Aorta (tissue), 5 donors: ENCODE measurements at places on chromosomes 11 and 22. TPM values are rescaled to one million over a fixed set of nuclear protein-coding genes. Genes with fewer than 3 reads are reported as not detected.

GRCh38 chr11:113251281-113251680 is 63.1 kb upstream of the TTC12 start:
- DNase-seq, result no peak

The TXNRD2 gene
- 29.5 TPM for total RNA-seq

- DNase-seq, result peak; percentile 79
These were observed 5.2 kb upstream of the GCAT start for GRCh38 chr22:37802310-37803194.

GRCh38 chr11:118530180-118530682 is 761 bp upstream of the TMEM25 start:
- DNase-seq, result no peak

The FAT3 gene
- 37.5 TPM for total RNA-seq

The HORMAD2 gene
- total RNA-seq, result not detected

GRCh38 chr11:110818032-110818687 is 105.9 kb upstream of the ARHGAP20 start:
- no peak for DNase-seq

GRCh38 chr22:20225693-20225966 is 42.5 kb downstream of the RTN4R start:
- DNase-seq, result no peak

GRCh38 chr11:46049325-46049897 is 71.8 kb downstream of the PHF21A start:
- no peak for DNase-seq

The EFCAB6 gene
- total RNA-seq, result 2.6 TPM

DNA sequence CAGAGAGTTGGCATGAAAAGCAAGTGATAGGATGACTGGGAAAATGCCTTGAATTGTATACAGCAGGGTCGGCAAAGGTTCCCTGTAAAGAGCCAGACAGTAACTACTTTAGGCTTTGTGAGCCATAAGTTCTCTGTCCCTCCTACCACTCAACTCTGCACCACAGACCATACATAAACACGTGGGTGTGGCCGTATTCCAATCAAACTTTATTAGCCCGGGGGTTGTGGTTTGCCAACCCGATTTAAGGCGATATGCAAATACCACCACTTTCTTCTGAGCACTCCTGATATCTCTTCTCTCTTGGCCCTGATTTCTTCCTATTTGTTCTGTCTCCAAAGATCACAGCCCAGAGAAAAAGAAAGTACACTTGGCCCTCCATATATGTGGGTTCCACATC is 87.5 kb downstream of the MN1 start:
- DNase-seq, result peak; percentile 15

GRCh38 chr11:134599299-134599771 is 187.3 kb upstream of the B3GAT1 start:
- DNase-seq, result no peak

DNA sequence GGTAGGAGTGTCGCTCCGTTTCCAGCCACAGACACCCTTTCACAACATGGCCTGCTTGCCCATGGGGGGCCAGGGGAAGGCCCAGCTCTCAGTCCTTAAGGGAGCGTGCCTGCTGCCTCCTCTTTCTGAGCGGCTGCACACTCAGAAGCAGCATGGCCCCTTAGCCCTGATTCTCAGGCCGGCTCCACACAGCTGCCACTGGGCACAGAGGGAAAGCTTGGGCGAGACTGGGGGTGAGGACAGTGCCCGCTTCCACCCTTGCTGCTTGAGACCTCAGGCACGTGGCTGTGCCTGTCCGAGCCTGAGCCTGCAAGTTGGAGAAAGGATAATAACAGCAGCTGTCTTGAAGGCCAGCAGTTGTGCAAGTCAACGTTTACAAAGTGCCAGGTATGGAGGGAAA is 416.3 kb downstream of the SHANK2 start:
- no peak for DNase-seq

The FKBP2 gene
- total RNA-seq, result 52.6 TPM

The NXPE1 gene
- not detected for total RNA-seq

DNA sequence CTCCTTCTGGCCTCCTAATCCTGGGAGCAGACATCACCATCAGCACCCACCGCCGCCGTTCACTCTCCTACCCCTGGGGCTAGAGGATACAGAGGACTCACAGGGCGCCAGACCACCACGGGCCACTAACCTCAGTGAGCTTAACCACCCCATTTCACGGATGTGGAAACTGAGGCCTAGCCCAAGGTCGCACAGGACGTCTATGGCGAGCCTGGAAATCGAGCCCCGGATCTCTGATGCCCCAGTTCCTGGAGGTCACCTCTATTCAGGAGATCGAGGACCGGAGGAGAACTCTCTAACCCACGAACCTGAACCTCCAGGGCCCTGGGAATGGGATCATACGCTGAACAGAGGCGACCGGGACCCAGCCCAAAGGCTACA is 349 bp downstream of the TIMM10 start:
- peak; percentile 50 for DNase-seq

- no peak for DNase-seq
These were observed 52.7 kb upstream of the CCND1 start for GRCh38 chr11:69588270-69588669.

The SLC25A45 gene
- total RNA-seq, result 9.1 TPM

- no peak for DNase-seq
These were observed 171.9 kb upstream of the MPPED2 start for GRCh38 chr11:30758012-30758411.
